ENCODE measurements at places on chromosomes 13 and 19. TPM values are rescaled to one million over a fixed set of nuclear protein-coding genes. Genes with fewer than 3 reads are reported as not detected.

- DNase-seq: no peak
These were observed 25.1 kb downstream of the RBM26 start for GRCh38 chr13:79380997-79381396.

DNA sequence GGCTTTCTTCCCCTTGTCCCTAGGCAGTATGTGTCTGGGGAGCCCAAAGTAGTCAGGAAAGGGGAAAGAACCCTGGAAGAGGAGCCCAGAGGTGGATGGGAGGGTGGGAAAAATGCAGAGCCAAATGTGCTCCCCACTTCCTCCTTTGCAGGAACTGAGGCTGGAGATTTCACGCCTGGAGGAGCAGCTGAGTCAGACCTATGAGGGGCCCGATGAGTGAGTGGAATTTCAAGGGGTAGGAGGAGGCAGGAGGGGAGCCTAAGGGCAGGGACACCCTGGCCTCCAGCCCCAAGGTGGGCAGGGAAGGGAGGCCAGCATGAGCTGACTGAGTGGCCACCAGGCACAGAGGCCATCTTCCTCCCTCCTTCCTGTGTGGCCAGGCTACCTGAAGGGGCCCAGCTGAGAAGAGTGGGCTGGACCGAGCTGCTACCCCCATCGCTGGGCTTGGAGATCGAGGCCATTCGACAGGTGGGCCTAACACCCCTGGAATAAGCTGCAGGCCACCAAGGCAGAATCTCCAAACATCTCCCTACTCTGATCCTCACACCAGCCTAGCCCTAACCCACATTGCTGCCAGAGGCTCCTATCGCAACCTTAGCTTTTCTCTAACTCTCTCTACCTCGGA is 14.3 kb downstream of the PTH2 start:
- no peak for DNase-seq

DNA sequence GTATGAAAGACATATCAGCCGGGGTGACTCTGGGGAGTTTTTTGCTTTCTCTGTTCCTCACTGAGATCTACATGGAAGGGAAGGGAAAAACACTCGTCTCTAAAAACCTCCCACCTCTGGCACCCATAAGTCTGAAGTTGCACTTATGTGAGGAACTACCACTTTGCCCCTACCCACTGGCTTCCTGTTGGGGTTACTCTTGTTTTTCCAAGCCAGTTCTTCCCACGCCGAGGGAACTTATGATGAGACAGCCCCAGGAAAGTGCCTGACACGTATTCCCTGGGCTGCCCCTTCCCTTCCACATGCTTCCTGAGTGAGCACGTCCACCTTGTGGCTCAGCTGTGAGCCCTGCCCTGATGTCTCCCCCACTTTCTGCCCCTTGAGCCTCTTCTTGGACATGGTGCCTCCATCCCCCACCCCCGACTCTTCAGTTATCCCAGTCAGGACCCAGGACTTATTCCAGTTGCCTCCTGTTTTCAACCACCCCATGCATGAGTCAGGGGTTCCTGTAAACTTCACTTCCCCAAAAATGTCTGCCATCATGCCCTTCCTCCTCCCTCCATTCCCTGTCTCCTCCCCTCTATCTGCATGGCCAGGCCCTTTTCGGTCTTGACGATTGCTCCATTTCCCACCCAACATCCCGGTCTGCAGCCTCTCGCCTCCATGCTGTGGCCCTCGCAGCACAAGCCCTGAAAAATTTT is 5.1 kb upstream of the SIGLEC7 start:
- no peak for DNase-seq

DNA sequence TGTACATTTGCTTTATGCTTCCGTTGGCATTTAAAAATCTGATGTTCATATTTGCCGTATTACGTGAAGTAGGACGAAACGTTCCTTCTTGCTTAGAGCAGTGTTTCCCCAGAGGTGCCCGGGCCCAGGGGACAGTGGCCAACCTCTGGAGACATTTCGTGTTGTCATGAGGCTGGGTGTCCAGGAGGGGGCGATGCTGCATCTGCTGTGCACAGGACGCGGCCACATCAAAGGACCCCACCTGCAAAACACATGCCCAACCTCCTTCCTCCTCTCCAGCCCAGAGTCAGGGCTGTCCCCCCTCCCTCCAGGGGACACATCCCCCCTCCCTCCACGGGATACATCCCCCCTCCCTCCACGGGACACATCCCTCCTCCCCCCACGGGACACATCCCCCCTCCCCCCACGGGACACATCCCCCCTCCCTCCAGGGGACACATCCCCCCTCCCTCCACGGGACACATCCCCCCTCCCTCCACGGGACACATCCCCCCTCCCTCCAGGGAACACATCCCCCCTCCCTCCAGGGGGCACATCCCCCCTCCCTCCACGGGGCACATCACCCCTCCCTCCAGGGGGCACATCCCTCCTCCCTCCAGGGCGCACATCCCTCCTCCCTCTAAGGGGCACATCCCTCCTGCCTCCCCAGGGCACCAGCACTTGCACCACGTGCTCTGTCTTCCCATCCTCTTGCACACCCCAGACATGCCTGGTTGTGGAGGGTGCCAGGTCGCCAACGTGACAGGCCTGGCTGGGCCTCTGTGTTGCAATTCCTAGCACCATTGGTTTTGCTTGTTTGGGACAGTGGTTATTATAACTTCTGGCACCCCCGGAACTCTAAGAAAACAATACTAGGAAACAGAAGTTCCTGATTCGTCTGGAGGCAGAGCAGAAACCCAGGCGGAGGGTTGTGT is 46.7 kb downstream of the GAS6 start:
- DNase-seq: peak; percentile 87

- DNase-seq: no peak
These were observed 178.8 kb downstream of the KCTD12 start for GRCh38 chr13:76707360-76707759.

Gene ZNF534
- 0.07 TPM for polyA plus RNA-seq

Gene CEACAM7
- not detected for polyA plus RNA-seq

Data from psoas muscle (tissue), 8 donors.